Right ventricle myocardium superior (tissue), 1 donor: ENCODE measurements at places on chromosomes 2 and 18.
A peak's percentile ranks its signal among the peaks of the same experiment; 100 is the strongest.

- no peak for DNase-seq
These were observed 428.1 kb upstream of the ID2 start for GRCh38 chr2:8253781-8254180.

- no peak for DNase-seq
These were observed 234.5 kb downstream of the RBM43 start for GRCh38 chr2:151027151-151027550.

DNA sequence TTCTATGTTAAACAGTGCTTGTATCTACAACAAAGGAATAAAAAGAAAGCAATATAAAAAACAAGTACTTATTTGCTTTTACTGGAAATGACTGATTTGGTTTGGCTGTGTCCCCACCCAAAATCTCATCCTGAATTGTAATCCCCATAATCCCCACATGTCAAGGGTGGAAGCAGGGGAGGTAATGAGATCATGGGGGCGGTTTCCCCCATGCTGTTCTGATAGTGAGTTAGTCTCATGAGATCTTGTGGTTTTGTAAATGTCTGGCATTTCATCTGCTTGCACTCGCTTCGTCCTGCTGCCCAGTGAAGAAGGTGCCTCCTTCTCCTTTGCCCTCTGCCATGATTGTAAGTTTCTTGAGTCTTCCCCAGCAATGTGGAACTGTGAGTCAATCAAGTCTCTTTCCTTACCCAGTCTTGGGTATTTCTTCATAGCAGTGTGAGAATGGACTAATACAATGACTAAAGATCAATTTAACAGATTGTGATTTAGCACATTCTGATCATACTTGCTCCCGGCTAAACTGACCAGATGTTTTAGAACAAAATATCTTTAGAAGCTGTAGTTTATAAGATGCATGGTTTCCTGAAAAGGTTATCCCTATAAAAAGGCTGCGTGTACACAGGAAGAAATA, 19.9 kb downstream of the PTH2R start:
- no peak for DNase-seq

DNA sequence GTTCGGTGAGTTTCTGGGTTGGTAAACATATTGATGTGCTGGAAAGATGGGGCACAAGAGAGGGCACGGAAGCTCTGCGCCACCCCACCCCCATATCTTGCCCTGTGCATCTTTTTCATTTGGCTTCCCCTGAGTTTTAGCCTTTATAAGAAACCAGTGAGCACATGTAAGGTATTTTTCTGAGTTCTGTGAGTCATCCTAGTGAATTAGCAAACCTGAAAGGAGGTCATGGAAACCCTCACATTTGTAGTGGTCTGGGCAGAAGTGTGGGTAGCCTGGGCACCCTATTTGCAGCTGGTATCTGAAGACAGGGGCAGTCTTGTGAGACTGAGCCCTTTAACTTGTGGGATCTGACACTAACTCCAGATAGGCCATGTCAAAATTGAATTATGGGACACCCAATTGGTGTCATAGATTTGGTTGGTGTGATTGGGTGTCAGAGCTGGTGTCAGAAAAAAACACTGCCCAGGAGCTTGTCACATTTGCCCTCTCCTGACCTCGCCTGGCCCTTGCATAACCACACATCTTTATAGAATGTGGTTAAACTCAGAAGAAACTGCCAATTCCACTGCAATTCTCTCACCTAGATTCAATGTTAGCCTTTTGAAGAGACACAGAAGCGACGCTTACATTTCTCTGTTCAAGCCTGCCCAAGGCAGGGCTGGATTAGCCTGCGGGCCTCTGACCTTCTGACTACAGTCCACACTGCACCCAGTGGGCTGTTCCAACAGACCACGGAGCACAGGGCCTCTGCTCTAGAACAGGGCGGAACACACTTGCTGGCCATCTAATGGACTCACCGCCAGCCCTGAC, 12.0 kb upstream of the GALM start:
- no peak for DNase-seq

DNA sequence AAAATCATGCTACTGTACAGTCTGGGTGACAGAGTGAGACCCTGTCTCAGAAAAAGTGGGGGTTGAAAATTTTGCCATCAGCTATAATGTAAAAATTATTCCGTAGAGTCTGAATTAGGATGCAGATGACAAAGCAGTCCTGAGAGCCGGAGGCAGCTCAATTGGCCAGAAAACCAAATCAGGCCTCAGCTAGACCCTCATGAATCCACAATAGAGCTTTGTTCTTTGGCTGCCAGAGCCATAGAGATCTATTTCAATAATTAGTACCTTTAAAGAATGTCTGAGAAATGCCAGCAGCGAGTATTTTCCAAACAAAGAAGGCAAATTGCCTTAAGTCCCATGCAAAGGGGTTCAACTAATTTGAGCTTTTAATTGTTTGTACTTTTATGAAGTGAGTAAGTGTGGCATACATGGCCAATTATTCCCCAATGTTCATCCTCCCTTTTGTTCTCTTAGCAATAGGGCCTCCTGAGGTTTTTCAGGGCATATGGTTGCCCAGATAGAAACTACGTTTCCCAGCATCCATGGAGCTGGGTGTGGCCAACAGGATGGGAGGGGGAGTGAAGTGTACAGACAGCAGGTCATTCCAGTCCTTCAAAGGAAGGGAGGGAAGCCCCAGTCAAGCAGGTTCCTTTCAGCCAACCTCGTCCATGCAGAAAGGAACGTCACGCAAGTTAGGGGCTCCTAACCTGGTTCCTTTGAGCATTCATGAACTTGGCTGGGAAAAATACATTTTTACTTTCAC, 211.3 kb upstream of the APCDD1 start:
- DNase-seq: no peak

DNA sequence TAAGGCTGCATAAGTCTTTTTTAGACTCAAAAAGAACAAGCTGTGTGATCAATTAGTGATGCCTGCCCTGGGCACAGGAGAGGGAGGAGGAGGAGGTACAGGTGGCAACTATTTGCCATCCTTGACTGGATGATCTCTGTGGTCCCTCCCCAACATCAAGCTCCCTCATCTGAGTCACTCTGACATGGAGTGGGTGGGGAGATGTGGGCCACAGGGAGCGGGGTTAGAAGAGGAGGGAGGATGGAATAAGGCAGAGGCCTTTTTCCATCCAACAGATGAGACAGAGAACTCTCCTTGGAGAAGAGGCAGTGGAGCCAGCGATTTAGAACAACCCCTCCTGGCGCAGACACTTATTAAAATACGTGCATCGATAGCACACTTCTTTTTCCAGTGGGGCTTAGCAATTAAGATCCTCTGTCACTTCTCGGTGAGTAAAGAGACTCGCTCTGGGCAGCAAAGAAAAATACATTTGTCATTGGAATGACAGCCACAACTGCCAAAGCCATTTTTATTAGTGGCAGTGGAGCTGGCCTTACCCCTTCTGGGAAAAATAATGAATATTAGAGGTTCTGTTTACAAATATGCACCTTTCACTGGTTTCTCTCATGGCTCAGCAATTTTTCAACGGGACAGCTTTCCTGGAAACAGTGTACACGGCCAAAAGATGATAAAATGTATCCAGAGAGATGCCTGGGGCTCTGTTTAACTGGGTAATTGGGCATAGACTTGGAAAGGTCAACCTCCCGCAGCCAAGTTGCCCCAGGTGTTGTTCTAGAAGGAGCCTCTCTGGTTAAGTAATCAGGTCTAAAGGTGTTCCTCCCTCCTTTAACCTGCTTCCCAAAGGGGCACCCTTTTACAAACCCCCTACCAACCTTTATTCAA, 238.4 kb upstream of the CXCR4 start:
- DNase-seq: no peak

DNA sequence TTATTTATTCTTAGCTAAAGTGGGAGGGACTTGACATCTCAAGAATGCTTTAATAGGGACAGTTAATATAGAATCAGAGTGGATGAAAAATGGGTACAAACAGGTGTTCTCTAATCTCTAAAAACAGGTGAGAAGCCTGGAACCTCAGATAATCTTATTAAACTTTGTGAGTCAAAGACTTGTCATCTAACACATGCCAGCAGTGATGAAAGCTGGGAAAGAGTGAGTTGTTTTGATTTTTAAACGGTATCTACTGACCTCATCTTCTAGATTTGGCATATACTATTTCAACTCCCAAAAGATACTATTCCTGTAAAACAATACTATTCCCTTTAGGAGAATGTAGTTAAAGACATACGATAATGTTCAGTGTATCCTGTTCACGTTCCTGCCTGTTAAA, 103.4 kb downstream of the CCDC141 start:
- no peak for DNase-seq

- DNase-seq: no peak
These were observed 19.7 kb upstream of the GNAL start for GRCh38 chr18:11669271-11669947.

DNA sequence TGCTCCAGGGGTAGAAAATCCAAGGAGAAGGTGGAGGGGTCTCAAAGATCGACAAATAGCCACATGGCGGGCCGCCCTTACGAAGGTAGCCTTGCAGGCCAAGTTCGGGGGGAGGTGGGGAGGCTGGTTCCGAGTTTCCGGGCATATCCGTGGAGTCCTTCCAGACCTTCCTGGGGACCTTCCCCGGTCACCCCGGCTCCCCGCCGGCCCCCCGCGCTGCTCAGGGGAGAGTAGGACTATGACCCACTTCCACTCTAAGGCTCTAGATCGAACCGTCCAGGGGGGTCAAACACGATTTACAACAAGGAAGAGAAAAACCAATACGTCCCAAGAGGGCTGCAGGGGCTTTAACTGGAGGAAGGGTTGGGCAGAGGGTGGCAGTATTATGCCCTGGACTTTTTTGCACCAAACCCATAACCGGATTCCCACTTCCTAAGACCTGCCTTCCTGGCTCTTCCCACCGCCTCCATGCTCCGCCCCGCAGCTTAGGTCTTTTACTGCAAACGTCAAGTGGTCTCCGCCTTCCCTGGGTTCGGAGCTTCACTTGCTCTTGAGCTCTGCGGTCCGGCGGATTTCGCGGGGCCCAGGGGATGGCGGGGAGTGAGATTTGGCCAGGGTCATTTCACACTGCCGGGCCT, 779 bp upstream of the LYPD6 start:
- DNase-seq: peak; percentile 55

GRCh38 chr18:7329016-7329415, 98.1 kb downstream of the LRRC30 start:
- no peak for DNase-seq

DNA sequence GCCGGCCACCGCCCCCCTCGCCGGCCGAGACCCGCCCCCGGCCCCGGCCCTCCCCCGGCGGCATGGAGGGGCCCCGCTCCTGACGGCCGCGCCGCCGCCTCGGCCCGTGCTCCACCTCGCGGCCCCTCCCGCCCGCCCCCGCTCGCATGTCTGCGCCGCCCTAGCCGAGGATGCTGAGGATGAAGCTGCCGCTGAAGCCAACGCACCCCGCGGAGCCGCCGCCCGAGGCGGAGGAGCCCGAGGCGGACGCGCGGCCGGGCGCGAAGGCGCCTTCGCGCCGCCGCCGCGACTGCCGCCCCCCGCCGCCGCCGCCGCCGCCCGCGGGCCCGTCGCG, 397 bp downstream of the ZCCHC2 start:
- no peak for DNase-seq

GRCh38 chr2:187542123-187542522, 12.1 kb downstream of the TFPI start:
- no peak for DNase-seq

DNA sequence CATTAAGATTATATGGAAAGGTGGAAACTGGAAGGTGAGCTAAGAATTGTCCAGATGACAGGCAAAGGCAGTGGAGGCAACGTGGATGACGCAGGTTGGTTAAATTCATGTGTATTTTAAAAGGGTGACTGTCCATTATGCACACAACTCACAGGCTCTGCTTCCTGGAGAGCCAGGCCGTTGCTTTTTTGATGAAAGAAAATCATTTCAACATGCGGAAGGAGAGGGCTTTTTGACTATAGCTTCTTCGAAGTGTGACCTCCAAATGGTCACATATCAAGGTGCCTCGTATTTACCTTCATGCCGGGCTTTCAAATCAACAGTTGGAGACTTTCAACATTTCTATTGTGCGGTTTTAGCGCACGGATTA, 126.7 kb downstream of the MYCN start:
- DNase-seq: no peak

- no peak for DNase-seq
These were observed 503 bp downstream of the ANXA4 start for GRCh38 chr2:69742322-69742952.

DNA sequence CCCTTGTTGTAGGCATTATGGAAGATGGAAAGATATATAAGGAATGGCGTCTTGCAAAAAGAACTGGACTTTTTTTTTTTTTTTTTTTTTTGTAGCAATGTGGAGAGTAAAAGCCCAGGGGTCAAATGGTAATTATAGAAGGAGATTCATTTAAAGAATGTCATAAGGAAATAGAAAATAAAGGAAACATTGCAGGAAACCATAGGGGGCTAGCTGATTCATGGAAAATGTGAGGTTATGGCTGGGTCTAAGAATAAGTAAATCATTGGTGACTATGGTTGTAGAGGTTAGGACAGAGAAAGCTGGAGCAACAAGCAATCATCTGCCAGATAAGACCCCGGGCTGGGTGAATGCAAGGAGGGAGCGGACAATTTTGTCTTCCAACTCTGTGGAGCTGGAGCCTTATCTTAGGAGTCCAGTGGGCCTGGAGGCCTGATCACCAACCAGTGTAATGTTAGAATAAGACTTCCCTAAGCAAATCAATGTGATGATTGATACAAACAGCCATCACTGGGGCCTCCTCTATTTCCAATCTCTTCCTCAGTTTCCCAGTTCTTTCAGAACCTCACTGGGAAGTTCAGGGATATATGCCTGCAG, 201.2 kb upstream of the TNP1 start:
- no peak for DNase-seq

DNA sequence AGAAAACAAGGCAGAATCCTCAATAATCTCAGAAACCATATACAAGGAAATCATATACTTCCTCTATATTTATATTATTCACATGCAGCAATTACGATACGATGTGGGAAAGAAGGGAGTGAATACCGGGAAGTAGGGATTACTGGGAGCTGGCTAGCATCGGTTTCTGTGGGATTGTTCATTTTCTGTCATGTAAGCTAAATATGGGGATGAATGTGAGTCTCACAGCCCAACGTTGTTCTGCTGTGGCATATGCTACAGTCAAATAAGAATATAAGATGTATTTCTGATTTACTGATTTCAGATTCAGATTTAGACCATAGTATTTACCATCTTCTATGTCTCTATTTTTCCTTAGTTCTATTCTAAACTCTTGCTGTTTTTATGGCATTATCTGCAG, 113.6 kb downstream of the EVA1A start:
- DNase-seq: no peak

DNA sequence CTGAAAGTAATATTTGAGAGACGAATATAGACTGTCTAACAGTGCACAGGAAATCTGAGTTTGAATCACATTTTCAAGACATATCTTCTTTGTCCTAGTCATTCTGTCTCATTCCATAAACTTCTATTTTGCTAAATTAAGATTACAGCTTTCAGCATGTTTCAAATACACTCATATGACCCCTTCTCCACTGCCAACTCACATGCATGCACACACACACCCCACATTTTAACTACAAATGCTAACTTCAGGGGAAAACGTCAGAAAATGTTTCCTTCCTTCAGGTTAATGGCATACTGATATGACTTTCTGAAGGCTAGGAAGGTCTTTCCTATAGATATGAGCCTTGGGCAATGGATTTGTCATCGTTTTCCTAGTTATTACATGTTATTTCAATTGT, 373.7 kb downstream of the RBM43 start:
- DNase-seq: no peak
